Epithelial cell of alveolus of lung (primary cell): ENCODE measurements at places on chromosomes 6 and 20. TPM values are rescaled to one million over a fixed set of nuclear protein-coding genes. Genes with fewer than 3 reads are reported as not detected.

The HCK gene
- total RNA-seq, result not detected in 2 replicates

The BMP7 gene
- total RNA-seq, result not detected in 2 replicates

The BTN2A1 gene
- 5.3 and 12.5 TPM in 2 replicates for total RNA-seq

The TRIM15 gene
- not detected in 2 replicates for total RNA-seq

The SCRT2 gene
- not detected in 2 replicates for total RNA-seq

The LY6G5C gene
- total RNA-seq, result 0.64 and 1.4 TPM in 2 replicates

The PKIB gene
- total RNA-seq, result 1.9 and 2.6 TPM in 2 replicates

The GDAP1L1 gene
- total RNA-seq, result not detected in 2 replicates

The HSD17B8 gene
- total RNA-seq, result 4.9 and 16.4 TPM in 2 replicates

The NNAT gene
- 8.0 and 13.6 TPM in 2 replicates for total RNA-seq

The TP53RK gene
- 18.4 and 20.3 TPM in 2 replicates for total RNA-seq

The ADGB gene
- total RNA-seq, result not detected in 2 replicates

The SEMG1 gene
- total RNA-seq, result not detected in 2 replicates

The LST1 gene
- 0.08 TPM in 1 of 2 replicates, not detected in the other for total RNA-seq

The PAK5 gene
- total RNA-seq, result not detected in 2 replicates

The KHDC1L gene
- not detected in 2 replicates for total RNA-seq

The LMBRD1 gene
- total RNA-seq, result 16.9 and 44.7 TPM in 2 replicates

The PRKN gene
- 0.65 and 3.8 TPM in 2 replicates for total RNA-seq

The BPIFA3 gene
- not detected in 2 replicates for total RNA-seq

The GSTA1 gene
- not detected in 2 replicates for total RNA-seq

The MCHR2 gene
- total RNA-seq, result not detected in 2 replicates

The HLA-DPB1 gene
- total RNA-seq, result 20.7 and 48.1 TPM in 2 replicates

The GRM4 gene
- not detected in 2 replicates for total RNA-seq

The HLA-DQB1 gene
- 0.13 and 0.32 TPM in 2 replicates for total RNA-seq

The TNF gene
- total RNA-seq, result not detected in 2 replicates

The BACH2 gene
- 0.78 and 6.8 TPM in 2 replicates for total RNA-seq

The IMPG1 gene
- total RNA-seq, result 0.26 TPM in 1 of 2 replicates, not detected in the other

The APOM gene
- 1.8 and 3.0 TPM in 2 replicates for total RNA-seq

The ULBP1 gene
- total RNA-seq, result 0.88 and 2.6 TPM in 2 replicates

The C6orf58 gene
- not detected in 2 replicates for total RNA-seq

The SLC22A7 gene
- not detected in 2 replicates for total RNA-seq

The SLC17A4 gene
- not detected in 2 replicates for total RNA-seq

The NCOA5 gene
- total RNA-seq, result 16.0 and 24.2 TPM in 2 replicates

The DPM1 gene
- total RNA-seq, result 49.7 and 52.9 TPM in 2 replicates

The IP6K3 gene
- 1.2 and 6.6 TPM in 2 replicates for total RNA-seq

The GRIK2 gene
- total RNA-seq, result 0.65 and 2.6 TPM in 2 replicates

The CST5 gene
- 0.13 TPM in 1 of 2 replicates, not detected in the other for total RNA-seq

The CD93 gene
- 5.6 and 8.6 TPM in 2 replicates for total RNA-seq

The SLC12A5 gene
- 0.08 TPM in 1 of 2 replicates, not detected in the other for total RNA-seq

The PPP1R16B gene
- total RNA-seq, result 0.39 and 0.56 TPM in 2 replicates

The BHLHE23 gene
- total RNA-seq, result not detected in 2 replicates

The C6orf163 gene
- 0.13 and 0.88 TPM in 2 replicates for total RNA-seq
